ENCODE measurements at places on chromosomes 16 and 17.

DNA sequence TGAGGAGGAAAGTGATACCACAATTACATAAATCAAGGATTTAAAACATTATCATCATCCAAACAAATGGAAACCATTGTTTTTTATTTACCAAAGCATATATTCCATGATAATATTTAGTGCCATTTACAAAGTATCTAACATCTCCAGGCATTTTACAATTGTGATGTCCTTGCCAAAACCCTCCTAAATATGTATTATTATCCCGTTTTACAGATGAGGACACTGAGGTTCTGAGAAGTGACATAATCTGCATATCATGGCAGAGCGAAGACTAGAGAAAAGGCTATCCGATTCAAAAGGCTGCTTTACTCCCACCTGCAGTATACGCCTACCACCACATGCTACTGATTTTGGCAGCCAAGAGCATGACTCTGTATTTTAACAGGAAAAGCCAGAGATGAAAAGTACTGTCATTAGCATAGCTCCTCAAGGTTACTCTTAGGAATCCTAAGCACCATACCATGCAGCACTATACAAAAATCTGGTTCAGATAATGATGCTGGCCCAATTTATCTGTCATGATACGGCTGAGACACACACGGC lies 301.4 kb downstream of the CA10 start:
- DNase-seq, result no peak

DNA sequence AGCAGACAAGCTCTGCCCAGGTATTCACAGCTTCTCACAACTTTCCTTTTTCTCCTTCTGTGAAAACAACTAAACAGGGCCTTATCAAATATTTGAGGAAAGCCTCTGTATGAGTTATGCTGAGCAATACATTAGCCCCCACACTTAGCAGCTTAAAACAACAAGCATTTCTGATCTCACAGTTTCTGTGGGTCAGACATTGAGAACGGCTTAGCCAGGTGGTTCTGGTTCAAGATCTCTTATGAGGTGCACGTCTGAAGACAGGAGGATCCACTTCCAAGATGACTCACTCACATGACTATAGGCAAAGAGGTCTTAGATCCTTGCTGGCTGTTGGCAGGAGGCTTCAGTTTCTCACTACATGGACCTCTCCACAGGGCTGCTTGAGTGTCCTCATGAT lies 181.4 kb upstream of the WSCD1 start:
- no peak for DNase-seq

DNA sequence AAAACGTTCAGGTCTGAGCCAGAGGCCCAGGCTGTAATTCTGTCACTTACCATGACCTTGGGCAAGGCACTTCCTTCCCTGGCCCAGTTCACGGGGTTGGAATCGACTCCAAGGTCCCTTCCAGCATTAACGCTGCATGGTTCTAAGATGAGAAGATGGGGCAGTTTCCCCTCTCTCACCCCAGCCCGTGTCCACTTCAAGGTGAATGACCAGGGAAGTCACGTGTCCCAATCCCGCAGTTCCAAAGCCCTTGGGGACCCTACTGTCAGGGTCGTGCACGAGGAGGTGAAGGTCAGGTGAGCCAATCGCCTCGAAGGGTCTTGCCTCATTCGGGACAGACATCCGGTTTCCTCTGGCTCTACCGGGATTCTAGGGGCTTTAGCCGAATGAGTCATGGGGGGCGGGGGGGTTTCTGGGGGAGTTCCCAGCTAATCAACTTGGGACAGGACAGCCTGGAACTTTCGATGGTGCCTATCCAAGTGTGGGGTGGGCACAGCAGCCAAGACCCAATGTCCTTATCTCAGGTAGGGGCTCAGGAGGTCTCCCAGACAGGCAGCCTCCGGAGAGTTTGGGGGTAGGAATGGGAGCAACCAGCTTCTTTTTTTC lies 762 bp upstream of the CSF3 start:
- no peak for DNase-seq

- no peak for DNase-seq
Measured at GRCh38 chr16:87582966-87583325, 19.4 kb upstream of the JPH3 start.

DNA sequence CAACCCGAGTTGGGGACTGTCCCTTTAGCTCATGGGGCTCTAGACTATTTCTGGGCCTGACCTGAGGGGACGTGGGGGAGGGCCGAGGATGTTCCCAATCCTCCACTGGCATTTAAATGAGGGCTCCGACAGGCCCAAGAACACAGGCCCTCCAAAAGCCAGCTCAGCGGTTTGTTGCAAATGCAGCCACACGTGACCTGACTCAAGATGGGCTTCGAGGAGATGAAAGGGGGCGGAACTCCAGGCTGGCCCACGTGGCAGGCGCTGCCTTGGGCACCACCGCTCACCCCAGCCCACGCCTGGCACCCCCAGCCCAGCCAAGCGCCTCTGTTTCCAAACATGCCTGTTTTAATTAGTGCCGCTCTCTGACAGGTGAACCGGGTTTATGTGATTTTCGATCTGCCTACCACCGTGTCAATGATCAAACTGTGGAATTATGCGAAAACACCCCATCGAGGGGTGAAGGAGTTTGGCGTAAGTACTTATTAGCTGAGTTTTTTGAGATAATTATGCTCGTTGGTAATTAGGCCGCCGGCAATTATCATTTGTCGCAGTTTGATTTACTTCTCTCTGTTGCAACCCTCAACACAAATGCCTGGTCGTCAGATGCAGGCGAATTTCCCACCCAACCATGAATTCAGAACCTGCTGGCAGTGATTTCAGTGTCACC lies 226.7 kb downstream of the KATNIP start:
- DNase-seq, result no peak

DNA sequence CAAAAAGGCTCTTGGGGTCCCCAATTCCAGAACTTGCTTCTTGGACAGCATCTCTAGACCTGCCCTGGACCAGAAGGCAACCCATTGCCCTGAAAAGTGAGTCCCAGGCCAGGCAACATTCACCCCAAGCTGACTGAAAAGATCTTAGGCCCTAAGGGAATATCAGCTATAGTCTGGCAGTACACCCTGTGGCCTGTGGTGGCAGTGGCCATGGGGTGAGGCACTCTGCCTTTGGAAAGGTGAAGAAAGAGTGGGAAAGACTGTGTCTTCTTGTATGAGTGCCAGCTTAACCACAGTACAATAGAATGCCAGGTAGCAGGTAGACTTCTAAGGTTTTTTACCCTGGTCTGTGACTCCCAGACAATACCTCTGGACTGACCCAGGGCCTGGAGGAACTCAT lies 564.5 kb downstream of the CDH8 start:
- no peak for DNase-seq

- DNase-seq, result no peak
Measured at GRCh38 chr16:63717806-63718205, 1404.1 kb downstream of the CDH11 start.

DNA sequence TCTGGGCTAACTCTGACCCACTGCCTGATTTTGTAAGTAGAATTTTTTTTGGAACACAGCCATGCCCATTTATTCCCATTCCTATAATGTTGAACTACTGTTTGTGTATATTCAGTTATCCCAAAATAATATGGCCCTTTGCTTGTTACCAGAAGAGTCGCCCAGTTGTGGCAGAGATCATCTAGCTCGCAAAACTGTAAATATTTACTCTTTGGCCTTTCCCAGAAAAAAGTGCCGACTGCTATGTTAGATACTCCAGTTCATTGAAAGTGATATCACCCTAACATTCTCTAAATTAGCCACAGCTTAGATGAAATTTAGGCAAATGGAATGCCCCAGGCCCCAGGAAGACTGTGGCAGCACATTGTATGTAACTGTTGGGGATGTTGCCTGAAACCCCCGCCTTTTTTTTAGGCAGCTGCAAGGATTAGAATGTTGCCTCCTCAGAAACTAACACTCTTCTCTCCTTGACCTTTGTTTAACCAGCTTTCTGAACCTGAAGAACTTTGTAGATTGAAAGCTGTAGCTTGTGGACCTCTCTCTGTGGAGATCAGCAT lies 19.1 kb downstream of the WWOX start:
- no peak for DNase-seq

DNA sequence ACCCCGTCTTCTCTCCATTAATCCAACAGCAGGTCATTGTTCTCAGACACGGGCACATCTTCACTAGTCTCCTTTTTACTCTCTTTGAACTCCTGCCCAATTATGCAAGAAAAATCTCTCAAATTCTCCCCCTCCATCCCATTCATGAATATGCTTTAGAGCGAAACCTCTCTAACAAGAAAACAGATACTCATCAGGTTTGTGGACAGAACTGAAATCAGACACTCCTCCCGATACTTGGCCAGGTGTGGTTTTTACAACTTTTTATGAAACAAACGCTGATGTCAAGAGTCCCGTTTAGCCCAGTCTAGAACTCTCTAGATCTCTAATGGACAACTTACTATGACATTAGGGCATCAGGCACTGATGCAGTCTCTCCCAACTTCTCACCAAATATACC lies 40.9 kb downstream of the PIK3R5 start:
- DNase-seq, result no peak

DNA sequence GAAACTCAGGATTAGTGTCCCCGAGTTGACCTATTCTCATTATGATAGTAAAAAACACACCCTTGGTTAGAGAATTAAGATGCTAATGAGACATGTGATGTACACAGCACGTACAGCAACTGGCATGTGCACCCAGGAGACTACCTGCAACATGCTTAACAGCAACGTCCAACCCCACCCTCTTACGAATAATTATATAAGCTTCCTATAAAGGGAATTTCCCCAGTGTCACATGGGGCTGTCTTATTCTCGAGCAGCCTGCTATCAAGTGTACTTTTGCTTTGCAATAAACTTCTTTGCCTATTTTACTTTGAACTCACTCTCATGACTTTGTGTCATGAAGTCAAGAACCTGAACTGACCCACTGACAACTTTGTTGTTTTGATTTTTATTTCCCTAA lies 62.4 kb upstream of the PMFBP1 start:
- DNase-seq, result no peak

- DNase-seq, result no peak
Measured at GRCh38 chr17:16419929-16420271, 4.5 kb downstream of the TRPV2 start.

DNA sequence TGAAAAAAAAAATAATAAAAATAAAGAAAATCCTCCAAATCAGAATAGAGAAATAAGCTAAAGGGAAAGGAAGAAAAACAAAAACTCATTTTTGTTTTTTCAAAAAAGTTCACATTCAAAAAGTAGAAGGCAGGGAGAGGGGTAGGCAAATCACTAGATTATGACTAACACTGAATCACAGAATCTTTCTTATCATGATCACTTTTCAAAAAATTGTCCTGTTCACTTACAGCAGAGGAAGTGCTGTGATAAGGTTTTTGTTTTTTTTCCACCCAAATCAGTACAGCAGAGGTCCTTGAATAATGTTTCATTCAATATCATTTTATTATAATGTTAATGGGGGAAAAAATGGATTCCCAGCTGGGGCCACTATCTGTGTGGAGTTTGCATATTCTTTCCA lies 106.4 kb downstream of the CA4 start:
- no peak for DNase-seq

GRCh38 chr17:48730240-48730550 lies 1.6 kb upstream of the HOXB13 start:
- no peak for DNase-seq

All from central memory CD4-positive, alpha-beta T cell (primary cell).